Activated T-cell treated with anti-CD3 and anti-CD28 coated beads for 48 hours (primary cell): ENCODE measurements at places on chromosomes 5 and 9.

GRCh38 chr9:77772646-77773045 lies 124.5 kb upstream of the GNA14 start:
- DNase-seq, result no peak

GRCh38 chr9:31137176-31138160 lies 1247.0 kb upstream of the ACO1 start:
- no peak for DNase-seq

- DNase-seq, result no peak
Observed at GRCh38 chr5:172874647-172875504, 40.8 kb downstream of the ERGIC1 start.

- no peak for DNase-seq
Observed at GRCh38 chr5:28707706-28708105, 1669.3 kb upstream of the CDH9 start.

DNA sequence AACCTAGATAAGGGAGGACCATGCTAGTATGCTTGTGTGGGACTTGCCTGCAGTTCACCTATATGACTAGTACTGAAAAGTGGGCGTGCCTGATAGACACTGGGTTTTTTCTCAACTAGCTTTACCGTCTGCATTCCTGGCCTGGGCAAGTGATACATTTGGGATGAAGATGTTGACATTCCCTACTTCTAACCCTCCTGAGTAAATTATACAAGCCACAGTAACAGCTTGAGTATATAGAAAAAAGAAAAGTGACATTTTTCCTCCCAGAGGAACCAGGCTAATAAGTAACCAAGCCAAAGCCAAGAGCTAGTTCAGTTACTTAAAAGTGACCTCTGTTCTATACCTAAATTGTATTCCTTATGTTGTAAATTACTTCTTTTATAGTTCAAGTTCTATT lies 153.8 kb upstream of the CYLC2 start:
- DNase-seq, result no peak

DNA sequence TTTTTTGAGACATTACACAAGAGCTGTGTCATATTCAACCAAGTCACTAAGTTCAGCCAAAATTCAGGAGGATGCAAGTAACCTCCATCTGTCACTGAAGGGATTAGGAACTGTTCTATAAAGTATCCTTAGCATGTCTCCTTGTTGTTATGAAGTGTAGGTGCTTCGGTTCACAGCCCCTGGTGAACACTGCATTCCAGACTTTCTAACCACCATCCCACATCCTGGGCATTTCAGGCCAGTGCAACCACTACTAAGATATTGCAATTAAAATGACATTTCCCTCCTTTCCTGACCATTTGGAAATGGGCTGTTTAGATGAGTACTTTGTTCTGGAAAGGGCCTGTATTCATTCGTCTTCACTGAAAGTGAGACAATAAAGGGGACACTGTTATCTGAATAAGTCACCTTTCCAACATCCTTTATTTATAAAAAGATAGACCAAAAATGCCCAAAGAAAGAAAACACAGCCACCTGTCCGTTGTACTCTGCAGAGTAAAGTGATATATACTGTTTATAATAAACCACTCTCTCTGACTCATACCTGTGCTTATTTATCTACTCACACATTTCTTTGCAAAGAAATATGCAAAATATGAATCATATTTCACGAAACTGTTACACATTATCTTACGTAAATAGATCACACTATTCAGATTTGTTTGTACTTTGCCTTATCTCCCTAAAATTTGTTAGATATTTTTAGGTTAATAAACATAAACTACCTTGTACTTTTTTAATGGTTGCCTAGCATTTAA lies 861.9 kb downstream of the CDH18 start:
- DNase-seq, result no peak

DNA sequence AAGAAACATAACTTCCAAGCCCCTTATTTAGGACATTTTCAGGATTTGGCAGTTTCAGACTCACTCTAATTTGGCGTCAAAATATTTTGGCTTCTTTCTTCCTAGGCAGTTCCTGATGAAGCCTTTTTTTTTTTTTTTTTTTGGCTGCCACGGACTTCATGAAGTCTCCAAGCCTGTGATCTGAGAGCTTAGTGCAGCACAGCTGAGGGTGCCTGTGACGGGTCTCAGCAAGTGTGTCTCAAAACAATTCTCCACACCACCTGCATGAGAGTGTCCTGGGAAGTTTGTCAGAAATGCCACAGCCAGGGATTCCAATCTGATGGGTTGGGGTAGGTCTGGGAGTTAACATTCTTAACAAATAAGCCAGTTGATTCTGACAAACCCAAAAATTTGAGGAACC lies 6.0 kb upstream of the ESM1 start:
- DNase-seq, result no peak

DNA sequence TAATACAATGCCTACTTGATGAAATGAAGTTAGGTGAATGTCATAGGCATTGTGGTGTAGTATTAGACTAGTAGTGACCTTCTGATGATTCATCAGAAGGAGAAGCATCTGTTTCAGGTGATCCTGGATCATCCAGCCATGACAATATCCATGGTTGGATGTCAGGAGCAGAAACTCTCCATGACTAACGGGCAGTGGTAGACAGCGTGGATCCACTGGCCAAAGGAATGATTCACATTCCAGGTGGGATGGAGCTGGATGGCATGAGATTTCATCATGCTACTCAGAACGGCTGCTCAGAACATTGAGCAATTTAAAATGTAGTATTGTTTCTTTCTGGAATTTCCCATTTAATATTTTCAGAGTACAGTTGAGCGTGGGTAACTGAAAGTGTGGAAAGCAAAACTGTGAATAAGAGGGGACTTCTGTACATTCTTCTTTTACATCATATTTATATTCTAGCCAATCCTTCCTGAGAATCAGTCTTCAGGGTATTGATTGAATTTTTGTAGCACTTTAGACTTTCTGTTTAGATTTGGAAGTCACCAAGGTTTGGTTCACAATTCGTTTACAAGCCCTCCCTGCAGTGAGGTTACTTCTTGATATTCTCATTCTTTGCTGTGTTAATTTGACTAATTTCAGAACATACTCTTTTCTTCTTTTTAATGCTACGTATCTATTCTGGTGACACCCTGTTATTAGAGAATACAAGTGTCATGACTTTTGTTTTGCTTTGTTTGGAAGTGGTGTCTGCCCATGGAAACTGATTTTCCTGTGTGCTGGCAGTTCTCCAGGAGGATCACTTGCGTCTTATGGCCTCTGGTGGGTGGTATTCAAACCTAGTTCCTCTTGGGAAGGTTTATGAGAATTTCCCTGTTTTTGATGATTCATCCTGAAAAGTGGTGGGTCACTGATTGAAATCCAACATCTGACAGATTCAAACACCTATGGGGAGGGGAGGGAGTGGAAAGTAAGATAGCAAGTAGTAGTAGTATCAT lies 12.2 kb upstream of the CLINT1 start:
- DNase-seq, result no peak

GRCh38 chr9:106025453-106025852 lies 331.1 kb downstream of the TMEM38B start:
- no peak for DNase-seq

DNA sequence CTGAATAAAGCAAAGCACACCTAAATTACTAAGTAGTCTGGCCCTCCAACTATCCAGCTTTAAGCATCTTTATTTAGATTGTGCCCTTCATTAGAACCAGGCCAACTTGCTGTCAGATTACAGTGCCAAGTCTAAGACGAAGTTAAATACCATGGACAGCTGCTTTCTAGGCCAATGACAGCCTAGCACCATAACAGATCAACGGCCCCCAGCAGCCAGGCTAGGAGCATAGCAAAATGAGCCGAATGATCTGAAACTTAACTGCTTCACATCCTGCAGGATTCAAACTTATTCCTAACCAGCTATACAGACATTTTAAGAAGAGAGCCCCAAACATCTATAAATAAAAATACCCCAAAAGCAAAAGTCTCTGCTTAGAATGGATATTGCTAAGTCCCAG lies 6.8 kb downstream of the SLC24A2 start:
- DNase-seq, result no peak

DNA sequence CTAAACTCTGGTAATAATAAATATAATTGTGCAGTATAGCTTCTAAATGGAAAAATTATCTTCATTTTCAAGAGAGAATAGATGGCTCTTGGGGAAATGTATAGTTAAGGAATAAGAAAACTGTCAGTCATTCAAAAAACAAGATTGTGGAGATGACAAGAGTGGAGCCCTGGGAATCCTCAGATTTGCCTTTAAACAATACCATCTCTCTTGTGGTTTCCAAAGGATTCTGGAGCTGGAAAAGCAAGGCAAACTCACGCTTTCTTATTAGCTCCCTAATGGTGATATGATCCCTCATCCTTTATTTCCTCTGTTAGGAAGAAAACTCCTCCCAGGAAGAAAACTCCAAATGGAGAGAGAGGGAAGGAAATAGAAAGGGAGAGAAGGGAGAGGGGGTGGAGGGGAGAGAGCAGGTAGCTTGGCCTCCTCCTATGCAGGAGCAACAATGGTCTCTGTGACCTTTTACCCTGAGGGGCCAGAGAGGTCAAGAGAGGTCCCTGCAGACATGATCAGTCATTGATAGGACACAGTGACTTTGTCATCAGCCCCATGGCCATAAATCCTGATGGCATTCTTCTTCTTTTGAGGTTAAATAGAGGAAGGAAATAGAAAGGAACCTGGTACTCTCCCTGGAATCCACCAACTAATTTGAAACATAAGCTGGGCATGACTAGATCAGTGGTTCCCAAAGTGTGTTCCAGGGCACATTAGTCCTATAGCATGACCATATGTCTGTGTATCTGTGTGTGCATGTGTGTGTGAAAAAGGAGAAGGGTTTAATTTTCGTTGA lies 312.2 kb downstream of the ARRDC3 start:
- DNase-seq, result no peak

GRCh38 chr5:173689737-173690360 lies 73.4 kb upstream of the BOD1 start:
- DNase-seq, result no peak

DNA sequence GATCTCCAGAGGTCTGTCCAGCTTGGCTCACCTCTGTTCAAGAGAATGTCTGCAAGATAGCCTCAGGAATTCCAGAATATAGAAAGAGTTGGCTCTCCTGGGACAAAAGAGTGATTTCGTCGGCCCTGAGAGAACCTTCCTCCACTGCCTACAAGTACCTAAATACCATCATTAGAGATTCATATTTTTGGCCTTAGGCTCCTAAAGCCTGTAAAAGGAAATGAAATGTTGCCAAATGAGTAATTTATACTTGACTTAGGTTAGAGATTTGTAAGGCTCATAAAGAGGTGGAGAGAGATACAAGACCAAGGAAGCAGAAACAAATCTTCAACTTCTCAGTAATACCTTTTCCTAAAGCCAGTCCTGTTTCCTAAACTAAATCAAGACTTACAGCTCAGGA lies 146.2 kb downstream of the CCDC192 start:
- DNase-seq, result no peak

DNA sequence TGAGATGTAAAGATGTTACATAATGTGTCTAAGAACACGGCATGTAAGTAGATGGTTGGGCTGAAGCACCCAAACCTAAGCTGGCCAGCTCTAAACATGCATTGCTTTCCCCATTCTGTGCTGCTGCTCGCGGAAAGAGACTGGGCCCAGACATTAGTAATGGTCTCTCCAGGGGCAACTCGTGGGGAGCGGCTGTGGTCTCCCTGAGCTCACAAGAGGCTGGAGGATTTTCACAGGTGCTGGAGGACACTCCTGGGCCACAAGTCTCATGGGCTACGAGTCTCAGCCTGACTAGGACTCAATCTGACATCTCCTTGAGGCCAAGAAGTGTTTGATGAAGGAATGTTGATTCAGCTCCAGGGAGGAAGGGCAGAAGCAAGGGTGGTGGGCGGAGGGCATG lies 92.7 kb upstream of the PTCH1 start:
- DNase-seq, result no peak

- DNase-seq, result no peak
Observed at GRCh38 chr5:99600952-99601351, 672.1 kb upstream of the CHD1 start.

DNA sequence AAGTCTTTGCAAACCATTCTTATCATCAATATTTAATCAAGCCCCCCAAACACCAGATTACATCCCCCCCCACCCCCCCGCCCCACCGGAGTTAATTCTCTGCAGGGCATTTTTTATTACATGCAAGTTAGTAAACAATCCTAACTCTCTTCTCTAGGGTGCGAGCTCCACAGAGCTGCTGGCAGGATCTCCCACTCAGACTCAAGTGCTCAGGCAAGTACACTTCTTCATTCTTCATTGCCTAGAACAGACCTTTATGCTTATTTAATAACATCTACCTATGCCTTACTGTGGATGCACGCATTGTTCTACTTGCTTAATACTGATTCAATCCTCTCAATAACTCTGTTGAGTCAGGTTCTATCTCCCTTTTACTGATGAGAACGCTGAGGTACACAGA lies 9.9 kb downstream of the SAXO1 start:
- no peak for DNase-seq

GRCh38 chr9:16626577-16627130 lies 243.8 kb downstream of the BNC2 start:
- DNase-seq, result no peak

- DNase-seq, result no peak
Observed at GRCh38 chr5:10243660-10244240, 5.9 kb downstream of the ATPSCKMT start.

- peak; percentile 36 for DNase-seq
Observed at GRCh38 chr9:112487008-112487798, 576 bp downstream of the KIAA1958 start.

GRCh38 chr5:173328844-173329490 lies 753 bp upstream of the STC2 start:
- peak; percentile 41 for DNase-seq

DNA sequence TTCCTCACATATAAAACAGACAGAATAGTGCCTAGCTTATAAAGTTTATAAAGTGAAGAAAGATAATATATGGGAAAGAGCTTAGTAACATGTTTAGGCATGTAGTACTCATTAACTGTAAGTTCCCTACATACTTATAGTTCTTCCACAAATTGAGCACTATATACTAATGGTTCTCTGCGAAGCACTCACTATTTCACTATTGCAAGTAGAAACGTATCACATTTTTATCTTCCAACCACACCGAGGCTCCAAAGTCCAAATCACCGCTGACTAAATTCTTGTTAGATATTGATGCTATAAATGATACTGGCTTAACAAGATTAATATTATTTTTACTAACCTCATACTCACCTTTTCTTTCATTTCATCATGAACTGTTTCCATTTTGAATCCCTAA lies 61.0 kb downstream of the FBXW11 start:
- DNase-seq, result no peak

- no peak for DNase-seq
Observed at GRCh38 chr5:138793575-138793974, 40.4 kb downstream of the CTNNA1 start.

- no peak for DNase-seq
Observed at GRCh38 chr5:19790829-19791466, 197.1 kb downstream of the CDH18 start.
